ENCODE measurements at places on chromosomes 3 and 15.

GRCh38 chr3:41592753-41593510 is 369.0 kb downstream of the ULK4 start:
- no peak for DNase-seq

DNA sequence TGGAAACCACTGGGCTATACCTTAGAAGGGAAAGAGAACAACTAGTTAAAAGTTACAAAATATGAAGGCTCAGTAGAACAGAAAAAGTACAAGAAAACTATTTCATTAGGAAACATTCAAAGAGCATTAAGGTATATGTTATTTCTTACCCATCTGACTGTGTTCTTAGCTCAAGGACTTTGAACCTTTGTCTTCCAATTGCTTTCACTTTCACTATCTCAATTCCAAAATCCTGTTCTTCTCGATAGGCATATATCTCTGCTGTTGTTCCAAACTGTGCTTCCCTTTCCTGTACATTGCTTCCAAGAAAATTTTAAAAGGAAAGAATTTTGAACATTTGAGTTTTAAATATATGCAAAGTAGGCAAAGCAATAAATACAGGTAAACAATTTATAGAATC is 6.9 kb downstream of the CRBN start:
- no peak for DNase-seq

GRCh38 chr15:57406062-57406772 is 29.9 kb downstream of the CGNL1 start:
- no peak for DNase-seq

- no peak for DNase-seq
Measured at GRCh38 chr3:190361791-190362190, 26.2 kb upstream of the CLDN16 start.

DNA sequence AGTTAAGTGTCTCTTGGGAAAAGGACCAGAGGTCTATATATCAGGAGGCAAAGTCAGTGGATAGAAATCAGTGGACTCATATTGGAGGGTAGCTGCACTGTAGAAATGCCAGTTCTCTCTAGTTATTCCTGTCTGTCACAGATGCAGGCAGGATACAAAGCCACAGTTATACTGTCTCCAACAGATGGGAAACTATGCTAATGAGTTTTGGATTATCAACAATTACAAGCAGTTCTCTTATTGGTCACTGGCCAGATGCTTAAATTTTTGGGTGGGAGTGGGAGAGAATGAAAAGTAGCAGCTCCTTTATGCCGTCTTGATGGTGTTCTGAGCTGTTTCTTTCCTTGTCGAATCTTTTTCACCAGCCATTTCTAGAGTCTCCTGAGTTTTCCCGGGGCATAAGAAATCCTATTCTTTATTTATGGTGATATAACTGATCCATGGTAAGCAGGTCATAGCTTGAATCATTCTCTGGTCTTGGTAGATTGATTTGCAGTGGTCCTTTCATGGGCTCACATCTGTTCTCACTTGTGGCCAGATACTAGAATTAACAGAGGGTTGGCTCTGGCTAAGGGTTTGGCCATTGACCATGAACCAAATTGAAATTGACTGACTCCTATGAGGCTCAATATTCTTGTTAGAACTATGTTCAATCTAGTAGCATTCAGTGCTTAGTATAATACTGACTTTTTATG is 44.6 kb upstream of the RBMS3 start:
- no peak for DNase-seq
